Fibroblast of gingiva (primary cell): ENCODE measurements at places on chromosomes 7 and 10.

- DNase-seq, result no peak
These were observed 97.8 kb upstream of the PPP2R2D start for GRCh38 chr10:131802996-131803395.

GRCh38 chr10:96289218-96289910 lies 14.9 kb upstream of the DNTT start:
- DNase-seq, result no peak

- no peak for DNase-seq
These were observed 421.6 kb downstream of the PAXIP1 start for GRCh38 chr7:154581251-154581890.

DNA sequence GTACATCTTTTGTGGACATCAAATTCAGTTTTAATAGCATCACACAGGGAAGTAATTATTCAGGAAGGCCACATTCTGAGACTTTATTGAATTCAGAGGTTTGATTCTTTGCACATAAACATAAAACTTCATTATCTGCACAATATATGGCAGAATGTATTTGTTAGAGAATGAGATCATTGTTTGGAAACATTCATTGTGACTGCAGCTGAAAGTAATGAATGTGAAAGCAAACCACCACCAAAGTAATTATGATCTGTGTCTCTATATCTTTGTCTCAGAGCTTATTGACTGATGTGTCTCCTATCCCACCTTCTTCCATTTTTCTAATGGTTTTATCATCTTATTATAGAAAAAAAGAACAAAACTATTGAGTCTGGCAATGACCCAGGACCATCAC lies 340.9 kb upstream of the PCDH15 start:
- no peak for DNase-seq

GRCh38 chr10:26438534-26439341 lies 597 bp downstream of the APBB1IP start:
- DNase-seq, result no peak
